ENCODE measurements at places on chromosomes 7 and 10.
A peak's percentile ranks its signal among the peaks of the same experiment; 100 is the strongest.

GRCh38 chr7:157955348-157955999, 618.7 kb downstream of the DNAJB6 start:
- DNase-seq, result no peak

DNA sequence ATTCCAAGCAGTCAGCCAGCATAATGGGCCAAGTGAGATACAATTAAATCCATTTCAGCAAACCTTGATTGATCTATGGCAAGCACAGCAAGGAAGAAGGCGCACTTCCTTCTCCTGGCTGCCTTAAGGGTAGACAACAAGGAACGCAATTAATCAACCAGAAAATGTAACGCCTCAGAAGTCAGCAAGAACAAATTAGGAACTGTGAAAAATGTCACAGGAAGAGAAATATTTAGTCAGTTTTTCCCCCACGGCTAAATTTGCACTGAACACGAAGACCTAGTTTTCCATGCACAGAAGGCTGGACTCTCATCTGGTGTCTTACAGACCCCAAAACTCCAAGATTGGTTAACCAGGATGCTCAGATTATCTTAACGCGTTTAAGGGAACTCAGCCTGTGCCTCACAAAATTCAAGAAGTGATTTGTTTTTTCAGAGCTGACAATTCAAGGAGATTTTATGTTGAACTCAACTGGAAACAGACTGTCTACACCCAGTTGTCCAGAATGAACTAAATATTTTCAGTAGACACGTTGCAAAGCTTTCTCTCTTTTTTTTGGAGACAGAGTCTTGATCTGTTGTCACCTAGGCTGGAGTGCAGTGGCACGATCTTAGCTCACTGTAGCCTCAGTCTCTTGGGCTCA, 14.2 kb downstream of the SNX8 start:
- no peak for DNase-seq

DNA sequence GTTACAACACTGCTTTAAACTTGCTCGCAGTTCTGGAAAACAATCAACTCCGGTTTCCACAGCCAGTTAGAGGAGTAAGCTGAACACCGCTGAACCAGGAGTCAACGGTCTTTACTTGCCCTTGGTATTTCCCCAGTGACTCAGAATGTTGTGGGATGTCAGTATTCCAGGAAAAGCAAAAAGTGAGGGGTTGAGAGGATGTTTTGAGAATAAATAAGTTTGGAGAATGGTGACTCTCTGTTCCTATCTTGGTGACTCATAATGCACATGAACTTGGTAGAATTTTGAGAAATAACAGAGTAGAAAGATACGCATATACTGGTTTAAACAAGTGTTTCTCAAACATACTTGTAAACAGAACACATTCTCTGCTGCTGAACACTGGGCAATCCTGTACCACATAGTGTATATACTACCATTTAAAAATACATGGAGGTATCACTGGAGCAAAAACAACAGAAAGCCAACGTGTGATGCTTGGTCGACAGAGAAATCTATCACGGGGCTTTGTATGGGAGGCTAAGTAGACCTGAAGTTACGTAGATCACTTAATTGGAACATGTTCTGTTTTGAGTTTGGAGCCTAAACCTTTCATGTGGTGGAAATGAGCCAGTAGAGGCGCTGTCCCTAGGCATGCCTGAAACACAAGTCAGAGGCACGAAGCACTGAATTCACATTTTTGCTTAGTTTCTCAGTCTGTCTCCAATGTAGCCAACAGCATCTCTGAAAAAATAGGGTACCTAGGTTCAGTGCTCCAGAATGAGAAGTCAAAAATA, 534.3 kb downstream of the PARD3 start:
- DNase-seq, result no peak

DNA sequence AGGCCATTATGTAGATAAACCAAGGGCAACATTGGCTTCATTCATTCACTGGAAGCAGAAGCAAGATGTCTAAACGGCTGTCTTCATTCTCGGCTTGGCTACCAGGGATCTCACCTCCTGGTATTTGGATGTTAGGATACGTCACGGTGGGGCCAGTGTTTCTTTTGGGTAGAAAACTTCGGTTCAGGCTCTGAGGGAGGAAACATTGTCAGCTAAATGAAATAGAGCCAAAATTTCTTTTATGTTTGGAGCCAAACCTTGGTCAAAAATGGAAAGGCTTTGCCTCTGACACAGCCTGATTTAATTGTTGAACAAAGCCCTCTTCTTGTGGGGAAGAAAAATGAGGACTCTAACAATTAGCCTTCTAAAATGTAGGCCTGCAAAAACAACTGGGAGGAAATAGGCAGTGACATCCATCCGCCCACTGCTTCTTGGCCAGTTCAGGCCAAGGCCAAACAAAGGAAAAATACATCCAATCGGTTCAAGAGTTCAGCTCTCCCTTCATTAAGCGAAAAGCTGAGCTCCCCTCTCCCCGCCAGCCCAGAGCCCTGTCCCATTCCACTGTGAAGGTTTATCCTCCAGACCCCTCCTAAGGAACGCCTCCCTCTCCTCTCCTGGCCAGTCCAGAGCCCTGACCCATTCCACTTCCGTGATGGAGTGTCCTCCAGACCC, 44.4 kb downstream of the PFKFB3 start:
- no peak for DNase-seq

GRCh38 chr7:87564296-87564963, 36.3 kb downstream of the ABCB1 start:
- no peak for DNase-seq

- no peak for DNase-seq
These were observed 37.5 kb upstream of the ADARB2 start for GRCh38 chr10:1774796-1775195.

DNA sequence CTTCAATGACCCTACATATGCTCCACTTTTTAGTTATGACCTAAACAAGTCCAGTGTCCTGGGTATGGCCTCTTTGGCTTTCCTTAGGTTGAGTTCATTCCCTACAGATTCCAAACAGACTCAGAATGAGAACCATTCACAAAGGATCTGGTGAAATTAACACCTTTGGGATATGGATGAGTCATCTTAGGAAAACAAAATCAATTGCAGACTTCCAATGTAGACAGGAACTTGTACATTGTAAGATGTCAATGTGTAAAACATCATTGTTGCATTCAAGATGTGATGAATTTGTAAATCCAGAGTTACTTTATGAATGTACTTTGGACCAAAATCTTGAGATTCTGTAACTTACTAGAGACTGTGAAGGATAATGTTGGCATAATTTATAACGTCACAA, 43.4 kb upstream of the HECTD2 start:
- no peak for DNase-seq

DNA sequence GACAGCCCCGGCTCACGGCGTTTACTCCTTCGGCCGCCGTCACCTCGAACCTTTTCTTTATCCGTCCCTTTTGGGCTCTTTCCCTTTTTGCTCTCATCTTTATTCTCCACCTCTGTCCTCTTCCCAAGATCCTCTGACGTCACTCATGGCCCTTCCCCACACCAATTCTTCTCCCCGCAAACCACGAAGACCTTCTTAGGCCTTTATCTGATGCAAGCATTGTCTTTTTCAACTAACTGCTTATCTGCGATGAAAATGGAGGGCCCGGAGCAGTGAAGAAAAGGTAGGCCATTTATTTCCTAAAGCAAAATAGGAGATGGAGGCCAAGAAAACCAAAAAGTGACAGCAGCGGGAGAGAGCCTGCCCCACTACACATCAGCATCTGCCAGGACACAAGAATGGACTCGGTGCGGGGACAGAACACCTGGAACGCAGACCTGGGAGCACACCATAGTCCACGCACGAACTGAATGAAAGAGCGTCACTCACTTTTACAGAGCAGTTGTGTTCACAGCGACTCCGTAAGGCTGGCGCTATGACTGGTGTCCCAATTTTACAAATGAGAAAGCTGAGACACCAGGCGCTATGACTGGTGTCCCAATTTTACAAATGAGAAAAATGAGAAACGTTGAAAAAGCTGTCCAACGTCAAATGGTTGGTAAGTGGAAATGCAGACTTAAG, 45.3 kb downstream of the ZNF777 start:
- no peak for DNase-seq

- no peak for DNase-seq
These were observed 98.7 kb upstream of the DOCK1 start for GRCh38 chr10:126806498-126806897.

- peak; percentile 53 for DNase-seq
These were observed 877 bp upstream of the NOD1 start for GRCh38 chr7:30479202-30480120.

GRCh38 chr10:80415734-80416478, 7.6 kb downstream of the PRXL2A start:
- no peak for DNase-seq

DNA sequence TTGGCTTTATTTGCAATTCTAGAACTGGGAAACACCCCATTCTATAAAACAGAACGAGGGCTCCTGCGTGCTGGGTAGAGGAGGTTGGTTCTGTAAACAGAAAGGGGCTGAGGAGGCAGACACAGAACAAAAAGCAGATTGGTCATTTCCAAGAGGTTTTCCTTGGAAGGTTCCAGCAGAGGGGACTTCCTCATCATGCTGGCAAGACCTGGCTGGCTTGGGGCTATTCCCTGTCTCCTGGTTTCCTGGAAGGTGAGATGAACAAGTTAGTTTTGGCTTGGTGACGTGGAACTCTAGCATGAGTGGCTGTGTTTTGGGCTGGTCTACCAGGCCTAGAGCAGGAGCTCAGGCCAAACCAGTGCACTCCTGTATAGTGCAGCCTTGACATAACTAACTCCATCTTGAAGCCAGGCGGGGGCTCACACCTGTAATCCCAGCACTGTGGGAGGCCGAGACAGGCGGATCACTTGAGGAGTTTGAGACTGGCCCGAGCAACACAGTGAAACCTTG, 26.1 kb upstream of the DNAJB6 start:
- DNase-seq, result no peak

DNA sequence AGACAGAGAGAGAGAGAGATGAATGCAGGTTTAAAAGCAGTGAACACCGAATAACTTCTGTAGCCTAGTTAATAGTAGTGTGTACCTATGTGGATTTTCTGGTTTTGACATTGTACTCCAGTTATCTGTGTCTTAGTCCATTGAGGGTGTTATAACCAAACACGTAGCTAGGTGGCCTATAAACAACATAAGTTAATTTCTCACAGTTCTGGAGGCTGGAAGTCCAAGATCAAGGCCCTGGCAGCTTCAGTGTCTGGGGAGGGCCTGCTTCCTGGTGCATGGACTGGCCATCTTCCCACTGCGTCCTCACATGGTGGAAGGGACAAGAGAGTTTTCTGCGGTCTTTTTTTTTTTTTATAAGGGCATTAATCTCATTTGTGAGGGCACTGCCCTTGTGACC, 23.5 kb downstream of the AOC1 start:
- no peak for DNase-seq

DNA sequence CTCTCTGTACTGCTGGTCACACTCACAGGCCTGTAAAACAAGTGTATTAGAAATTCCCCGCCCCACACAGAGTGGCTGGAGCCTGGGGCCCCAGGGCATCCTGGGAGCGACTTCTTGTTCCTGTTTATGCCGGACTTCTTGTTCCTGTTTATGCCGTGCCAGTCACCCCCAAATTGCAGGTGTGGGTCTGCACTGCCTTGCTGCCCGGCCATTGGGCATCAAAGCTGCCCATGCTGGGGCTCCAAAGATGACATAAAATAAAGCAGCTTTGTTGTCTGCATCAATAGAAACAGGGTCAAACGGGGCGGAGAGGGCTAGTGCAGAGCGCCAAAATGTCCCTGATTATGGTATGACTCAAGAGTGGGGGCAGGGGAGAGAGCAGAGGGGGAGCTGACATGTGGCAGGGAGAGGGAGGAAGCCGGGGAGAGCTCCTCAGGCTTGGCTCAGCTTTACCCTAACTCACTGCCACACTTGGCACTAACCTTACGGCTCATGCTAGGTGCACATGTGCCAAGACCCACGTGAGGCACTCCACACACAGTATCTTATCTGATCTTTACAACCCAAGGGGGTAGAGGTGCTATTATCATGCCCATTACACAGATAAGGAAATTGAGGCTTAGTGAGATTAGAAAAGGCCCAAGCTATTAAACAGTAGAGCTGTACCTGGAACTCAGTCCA, 98.4 kb downstream of the PIP4K2A start:
- DNase-seq, result peak; percentile 73

GRCh38 chr7:1961701-1962276, 271.0 kb downstream of the MAD1L1 start:
- peak; percentile 64 for DNase-seq

DNA sequence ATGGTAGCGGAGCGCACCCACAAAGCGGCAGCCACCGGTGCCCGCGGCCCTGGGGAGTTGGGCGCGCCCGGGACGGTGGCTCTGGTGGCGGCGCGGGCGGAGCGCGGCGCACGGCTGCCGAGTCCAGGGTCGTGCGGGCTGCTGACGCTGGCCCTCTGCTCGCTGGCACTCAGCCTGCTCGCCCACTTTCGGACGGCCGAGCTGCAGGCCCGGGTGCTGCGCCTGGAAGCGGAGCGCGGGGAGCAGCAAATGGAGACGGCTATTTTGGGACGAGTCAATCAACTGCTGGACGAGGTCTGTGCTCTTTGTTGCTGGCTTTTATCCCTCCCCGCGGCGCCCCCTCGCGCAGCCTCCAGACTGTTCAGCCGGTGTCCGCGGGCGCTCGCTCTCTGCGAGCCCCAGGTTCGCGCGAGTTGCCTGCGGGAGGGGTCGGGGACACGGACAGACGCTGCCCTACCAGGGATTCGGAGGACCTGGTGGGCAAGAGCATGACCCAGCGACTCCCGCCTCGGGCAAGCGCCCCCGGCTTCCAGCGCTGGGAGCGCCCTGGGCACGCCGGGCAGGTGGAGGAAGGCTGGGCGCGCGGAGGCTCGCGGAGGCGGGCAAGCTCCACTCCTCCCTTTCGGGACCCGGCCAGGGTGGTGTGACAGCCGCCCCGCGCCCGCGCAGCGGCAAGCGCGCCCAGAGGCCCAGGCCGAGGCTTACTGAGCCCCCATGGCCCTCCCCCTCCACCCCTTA, 887 bp downstream of the COL13A1 start:
- no peak for DNase-seq

GRCh38 chr10:70906953-70907636, 18.7 kb upstream of the PCBD1 start:
- no peak for DNase-seq

DNA sequence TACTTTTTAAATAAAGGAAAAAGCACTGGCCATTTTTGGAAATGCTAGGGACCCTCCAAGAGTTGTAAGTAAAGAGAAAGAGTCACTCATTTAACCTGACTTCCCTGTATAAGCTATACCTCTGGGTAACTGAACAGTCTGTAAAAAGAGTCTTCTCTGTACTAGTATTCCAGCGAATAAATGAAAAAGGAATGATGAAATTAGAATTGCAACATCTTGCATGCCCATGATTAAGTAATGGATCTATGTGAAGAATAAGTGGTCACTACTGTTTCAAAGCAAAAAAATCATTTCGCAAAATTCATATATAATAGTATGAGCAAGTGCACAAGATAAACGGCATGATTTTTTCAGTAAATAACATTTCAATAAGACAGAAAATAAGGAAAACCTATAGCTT, 116.8 kb downstream of the ZFAND4 start:
- DNase-seq, result no peak

DNA sequence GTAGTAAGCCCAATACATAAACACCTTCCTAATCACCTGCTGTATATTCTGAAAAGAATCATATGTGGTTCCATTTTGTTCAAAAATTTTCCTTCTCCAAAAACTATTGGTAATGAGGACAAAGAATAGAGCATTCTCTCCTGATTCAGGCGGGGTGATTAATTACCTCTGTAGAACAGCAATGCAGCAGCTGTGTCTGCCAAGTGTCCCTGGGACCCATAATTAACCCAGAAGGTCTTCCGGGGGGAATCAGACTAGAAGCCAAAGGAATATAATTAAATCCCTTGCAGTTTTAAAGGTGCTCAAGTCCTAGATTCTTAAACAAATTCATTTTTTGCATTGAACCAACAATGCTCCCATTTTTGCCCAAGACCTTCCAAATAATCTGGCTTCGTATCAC, 60.3 kb upstream of the ABLIM1 start:
- DNase-seq, result no peak

Measured in activated CD8-positive, alpha-beta memory T cell treated with anti-CD3 and anti-CD28 coated beads, Interleukin-2, amount 10 ng/mL, durations not matched to agents 7 days and 5 days (primary cell).